ENCODE measurements at places on chromosomes 6 and 20. TPM values are rescaled to one million over a fixed set of nuclear protein-coding genes. Genes with fewer than 3 reads are reported as not detected.

Gene GABBR1
- total RNA-seq, result 133 TPM

Gene POM121L2
- total RNA-seq, result not detected

Gene TNFRSF6B
- total RNA-seq, result 0.82 TPM

Gene LPA
- total RNA-seq, result 4.4 TPM

Gene ECT2L
- 0.45 TPM for total RNA-seq

Gene SLC22A2
- 0.36 TPM for total RNA-seq

Gene GRM1
- total RNA-seq, result 28.9 TPM

Gene FAM83D
- total RNA-seq, result 5.9 TPM

Gene SRSF3
- total RNA-seq, result 169 TPM

Gene PPP1R16B
- total RNA-seq, result 13.0 TPM

All from cerebellum (tissue), 4 donors.